ENCODE measurements at places on chromosomes 7 and 10.

- DNase-seq, result no peak
Measured at GRCh38 chr10:97522071-97522470, 23.3 kb downstream of the UBTD1 start.

DNA sequence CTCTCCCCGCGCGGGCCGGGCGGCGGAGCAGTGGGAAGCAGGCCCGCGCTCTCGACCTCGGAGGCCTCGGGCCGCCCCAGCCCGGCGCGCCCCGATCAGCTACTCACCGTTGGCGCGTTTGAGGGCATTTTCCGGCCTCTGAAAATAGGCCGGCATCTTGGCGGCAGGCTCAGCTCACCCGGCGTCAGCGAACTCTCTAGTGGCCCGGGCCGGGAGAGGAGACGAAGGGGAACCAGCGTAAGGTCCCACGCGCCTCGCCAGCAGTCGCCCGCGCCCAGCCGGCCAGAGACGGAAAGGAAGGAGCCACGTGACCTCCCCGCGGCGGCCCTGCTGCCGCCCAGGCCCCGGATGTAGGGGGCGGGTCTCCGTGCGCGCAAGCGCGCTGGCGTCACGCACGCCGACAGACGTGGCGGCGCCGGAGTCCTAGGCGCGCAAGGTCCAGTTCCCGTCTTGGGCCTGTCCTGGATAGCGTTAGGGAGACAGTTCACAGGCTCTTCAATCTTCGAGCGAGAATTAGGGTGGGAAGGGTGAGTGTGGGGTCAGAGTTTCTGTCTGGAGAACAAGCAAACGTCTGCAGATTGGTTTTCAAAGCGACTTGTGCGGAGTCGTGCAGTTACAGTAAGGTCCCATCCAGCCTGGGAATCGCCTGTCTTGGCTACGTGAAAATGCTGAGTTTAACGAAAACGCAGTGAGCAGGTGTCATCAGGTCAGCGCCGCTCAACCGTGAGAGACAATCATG is at the start of gene EIF3A:
Gene EIF3A, minus strand, starts transcription at position 297 of the 739 bp plus-strand sequence. Its CDS starts 141 bp downstream, at position 156.
- DNase-seq, result peak; percentile 79

- no peak for DNase-seq
Measured at GRCh38 chr10:5659702-5660528, 6.5 kb downstream of the ASB13 start.

DNA sequence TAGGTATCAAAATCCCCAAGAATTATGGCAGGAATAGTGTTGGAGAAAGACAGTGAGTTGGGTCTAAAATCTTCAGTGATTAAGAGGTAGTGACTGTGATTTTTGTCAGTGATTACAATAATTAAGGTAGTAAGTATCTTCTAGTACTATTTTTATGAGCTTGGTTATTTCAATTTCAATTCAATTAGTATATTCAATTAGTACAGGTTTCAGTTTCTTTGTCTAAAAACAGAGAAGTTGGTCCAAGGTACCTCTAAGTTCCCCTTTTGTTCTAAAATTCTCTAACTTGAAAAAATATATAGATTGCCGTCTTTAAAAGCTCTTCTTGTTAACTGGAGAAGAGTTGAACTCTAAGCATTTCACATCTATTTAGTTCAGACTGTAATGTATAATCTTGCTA is 82.9 kb downstream of the OTUD1 start:
- DNase-seq, result no peak

DNA sequence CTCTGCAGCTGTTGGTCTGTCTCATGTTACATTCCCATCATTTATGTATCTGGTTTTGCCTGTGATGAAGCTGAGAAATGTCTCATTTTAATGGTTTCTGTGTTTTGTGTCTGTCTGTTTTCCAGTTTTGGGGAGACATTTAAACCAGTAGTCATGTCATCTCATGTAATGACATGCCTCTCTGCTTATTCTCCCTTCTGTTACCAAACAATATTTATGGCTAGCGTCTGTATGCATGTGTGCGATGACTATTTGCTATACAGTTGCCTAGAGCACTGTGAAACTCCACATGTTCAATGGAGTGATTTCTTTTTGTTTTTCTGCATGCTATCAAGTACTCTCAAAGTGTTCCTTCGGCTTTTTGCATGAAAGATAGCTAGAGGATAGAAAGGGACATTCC is 132.0 kb downstream of the ST7 start:
- no peak for DNase-seq

GRCh38 chr10:132907821-132908620 is 34.3 kb downstream of the CFAP46 start:
- DNase-seq, result no peak

- DNase-seq, result no peak
Measured at GRCh38 chr10:93947055-93947454, 46.7 kb upstream of the PLCE1 start.

DNA sequence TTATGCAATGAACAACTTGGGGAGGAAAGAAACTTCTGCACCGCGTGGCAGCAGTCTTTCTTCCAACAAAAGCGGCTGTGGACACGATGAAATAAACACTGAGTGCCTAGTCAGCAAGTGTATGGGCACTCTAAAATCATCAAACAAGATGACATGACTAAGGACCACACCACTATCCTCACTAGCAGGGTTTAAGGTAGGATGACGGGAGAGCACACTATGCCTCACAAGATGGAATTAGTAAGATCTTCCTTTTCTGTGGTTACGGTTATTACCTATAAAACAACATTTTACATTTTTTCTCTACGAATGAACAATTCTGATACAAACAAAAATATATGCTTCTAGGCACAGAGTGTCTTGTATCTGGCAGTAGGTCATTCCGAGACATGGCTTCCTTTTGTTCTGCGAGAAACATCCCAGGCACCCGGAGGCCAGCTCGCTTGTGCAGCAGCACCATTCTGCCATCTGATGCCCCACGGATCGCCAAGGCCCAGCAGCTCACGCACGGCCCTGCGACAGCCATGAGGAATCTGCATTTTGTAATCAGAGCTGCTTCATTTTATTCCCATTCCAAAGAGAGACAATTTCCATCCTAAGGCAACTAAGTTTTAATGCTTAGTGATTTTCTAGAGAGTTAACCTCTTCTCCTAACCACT is 54.1 kb upstream of the NCAPG2 start:
- no peak for DNase-seq

GRCh38 chr7:45574669-45575500 is 717 bp downstream of the ADCY1 start:
- no peak for DNase-seq

Data from effector CD8-positive, alpha-beta T cell (primary cell).